Stimulated activated CD8-positive, alpha-beta memory T cell treated with anti-CD3 and anti-CD28 coated beads, Interleukin-7, amount 100 ng/mL, for 24 hours (primary cell): ENCODE measurements at places on chromosomes 3 and 15.

- DNase-seq = no peak
Observed at GRCh38 chr15:81887912-81888311, 157.9 kb downstream of the MEX3B start.

DNA sequence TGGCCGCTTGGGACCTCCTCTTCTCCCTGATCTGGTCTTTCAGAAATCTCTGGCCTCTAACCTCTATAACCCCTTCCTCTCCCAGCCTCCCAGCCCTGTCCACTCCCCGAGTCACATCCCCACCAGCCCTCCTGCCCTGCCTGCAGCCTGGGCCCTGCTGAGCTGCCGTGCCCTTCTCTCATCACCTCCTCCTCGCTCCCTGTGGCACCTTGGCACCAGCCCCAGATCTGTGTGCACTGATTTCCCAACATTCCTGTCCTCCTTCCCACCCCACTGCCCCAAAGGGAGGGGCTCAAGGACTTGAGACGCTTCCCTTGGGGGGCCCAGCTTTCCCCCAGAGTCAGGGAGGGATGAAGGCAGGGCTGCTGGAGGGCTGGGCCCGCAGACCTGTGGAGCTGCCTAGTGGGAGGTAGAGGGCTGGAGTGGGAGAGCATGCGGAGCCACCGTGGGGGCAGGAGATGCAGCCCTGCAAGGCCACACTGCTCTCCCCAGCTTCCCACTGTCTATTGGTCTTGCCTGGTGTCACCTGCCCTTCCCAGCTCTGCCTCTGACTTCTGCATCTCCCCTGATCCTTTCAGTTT is 42.7 kb downstream of the EXOG start:
- DNase-seq = no peak

- DNase-seq = no peak
Observed at GRCh38 chr15:30882849-30883433, 20.8 kb upstream of the FAN1 start.

DNA sequence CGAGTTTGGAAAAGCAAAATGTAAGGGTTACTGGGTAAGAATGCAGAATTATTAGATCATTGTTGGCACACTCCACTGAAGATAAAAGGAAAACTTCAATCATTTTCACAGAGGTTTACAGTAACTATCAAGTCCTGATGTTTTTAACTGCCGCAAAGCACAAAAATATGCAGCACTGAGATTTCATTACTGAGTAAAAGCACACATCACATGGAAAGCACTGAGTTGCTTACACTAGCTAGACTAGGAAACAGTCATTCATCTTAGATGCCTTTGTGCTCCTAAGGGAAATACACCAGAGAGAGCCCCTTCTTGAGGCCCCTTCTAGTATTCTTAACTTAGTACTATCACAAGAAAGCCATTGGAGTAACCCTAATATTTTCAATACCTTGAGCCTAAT is 11.8 kb upstream of the P2RY1 start:
- no peak for DNase-seq

DNA sequence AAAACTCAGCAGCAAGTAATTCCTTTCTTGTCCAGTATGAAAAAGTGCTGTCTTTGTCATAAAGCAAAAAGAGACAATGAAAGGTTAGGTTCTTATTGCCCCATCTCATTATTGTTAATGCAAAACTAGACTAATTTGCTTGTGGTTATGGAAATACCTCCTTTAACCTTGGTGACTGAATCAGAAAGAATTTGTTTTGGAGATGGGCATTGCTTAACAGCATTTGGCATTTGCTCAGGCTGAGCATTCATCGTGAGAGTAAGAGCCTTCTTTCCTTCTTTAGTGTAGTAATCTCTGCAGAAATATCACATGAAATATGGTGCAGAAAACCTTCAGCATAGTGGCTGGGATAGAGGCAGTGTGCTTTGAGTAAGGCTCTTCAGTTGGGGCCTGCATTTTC is 103.1 kb downstream of the CNTN6 start:
- no peak for DNase-seq

- DNase-seq = peak; percentile 63
Observed at GRCh38 chr3:15269091-15269989, 63.0 kb downstream of the SH3BP5 start.

GRCh38 chr3:124131158-124131557 is 139.2 kb upstream of the ROPN1 start:
- DNase-seq = no peak

- DNase-seq = no peak
Observed at GRCh38 chr15:72616491-72617210, 37.8 kb upstream of the GOLGA6B start.

DNA sequence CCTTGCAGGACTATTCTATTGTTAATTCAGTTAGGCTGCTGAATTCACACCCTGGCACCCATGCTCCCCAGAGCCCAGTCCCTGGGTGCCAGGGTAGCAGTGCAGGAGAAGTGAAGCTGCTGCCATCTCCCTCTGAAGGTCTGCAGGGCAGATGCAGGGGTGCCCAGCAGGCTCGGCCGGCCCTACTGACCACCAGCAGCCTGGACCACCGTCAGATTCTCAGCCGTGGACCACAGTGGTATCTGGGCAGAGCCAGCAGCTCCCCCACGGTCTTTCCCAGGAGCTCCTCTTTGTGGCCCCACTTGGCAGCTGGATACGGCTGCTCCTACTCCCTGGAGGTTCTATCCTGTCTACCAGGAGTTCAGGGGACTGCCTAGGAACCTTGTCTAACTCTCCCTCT is 46.8 kb downstream of the ALDH1L1 start:
- no peak for DNase-seq

GRCh38 chr3:152480282-152480953 is 211.7 kb downstream of the MBNL1 start:
- no peak for DNase-seq
